Left renal pelvis (tissue), 4 donors: ENCODE measurements at places on chromosomes 16 and 17. TPM values are rescaled to one million over a fixed set of nuclear protein-coding genes. Genes with fewer than 3 reads are reported as not detected.

GRCh38 chr16:30585022-30585399, 486 bp downstream of the ZNF785 start:
- DNase-seq: no peak

DNA sequence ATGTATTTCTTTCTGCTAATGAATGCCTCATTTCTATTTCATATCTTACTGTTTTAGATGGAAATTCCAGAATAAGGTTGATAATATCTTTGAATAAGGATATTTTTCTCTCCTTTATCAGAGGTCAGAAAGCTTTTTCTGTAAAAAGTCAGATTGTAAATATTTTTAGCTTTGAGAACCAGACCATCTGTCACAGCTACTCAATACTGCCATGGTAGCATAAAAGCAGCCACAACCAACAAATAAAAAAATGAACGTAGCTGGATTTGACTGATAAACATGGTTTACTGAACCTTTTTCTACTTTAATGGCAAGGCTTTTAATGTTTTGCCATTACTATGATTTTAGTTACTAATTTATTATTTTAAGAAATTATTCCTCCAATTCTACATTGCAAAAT, 217.4 kb upstream of the COX10 start:
- no peak for DNase-seq

DNA sequence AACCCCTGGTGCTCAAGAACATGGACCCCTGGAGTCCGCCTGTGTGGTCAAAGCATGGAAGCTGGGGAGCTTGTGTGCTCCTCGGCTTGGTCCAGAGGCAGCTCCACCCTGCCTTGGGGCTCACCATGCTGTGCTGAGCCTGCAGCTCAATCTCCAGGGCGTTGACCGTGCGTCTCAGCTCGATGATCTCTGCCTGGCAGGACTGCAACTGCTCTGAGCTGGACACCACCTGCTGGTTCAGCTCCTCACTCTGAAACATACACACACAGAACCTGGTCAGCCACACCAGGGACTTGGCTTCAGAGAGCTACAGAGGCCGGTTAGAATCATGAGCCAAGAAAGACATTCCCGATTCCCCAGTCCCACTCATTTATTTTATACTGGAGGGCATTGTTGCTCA, 2.7 kb downstream of the KRT35 start:
- DNase-seq: no peak

DNA sequence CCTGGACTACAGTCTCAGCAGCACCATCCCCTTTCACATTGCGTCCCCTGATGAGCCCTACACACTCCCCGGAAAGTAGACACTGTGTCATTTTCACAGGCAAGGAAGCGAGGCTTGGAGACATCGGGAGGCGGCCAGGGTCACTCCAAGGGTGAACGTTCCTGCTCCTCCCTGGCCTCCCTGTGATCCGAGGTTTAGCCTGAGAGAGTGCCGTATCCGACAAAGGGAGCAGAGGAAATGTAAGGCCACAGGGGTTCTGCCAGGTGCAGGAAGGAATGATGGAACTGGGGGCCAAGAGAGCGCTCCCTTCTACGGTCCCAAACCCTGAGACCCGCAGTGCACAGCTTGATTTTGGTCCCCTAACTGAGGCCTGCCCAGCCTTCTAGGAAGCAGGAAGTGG, 8.0 kb upstream of the PIK3R6 start:
- DNase-seq: no peak

VMP1 gene
- 110 TPM for polyA plus RNA-seq

PDILT gene
- polyA plus RNA-seq: not detected

DNA sequence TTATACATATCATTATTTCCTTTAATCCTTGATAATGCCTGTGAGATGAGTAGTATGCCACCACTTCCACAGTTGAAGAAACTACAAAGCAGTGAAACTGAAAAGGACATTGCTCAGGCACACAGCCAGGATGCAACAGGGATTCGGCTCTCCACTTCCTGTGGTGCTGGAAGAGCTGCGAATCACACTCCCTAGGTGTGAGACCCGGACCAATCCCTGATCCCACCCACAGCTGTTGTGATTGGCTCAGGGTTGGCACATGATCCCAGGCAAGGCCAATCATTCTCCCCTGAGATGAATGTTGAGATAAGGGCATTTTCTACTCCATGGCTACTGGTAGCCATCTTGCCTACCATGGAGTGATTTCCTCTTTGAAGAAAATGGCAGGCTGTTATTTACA, 218.2 kb downstream of the TMEM114 start:
- DNase-seq: no peak

GRCh38 chr17:27649929-27650328, 18.9 kb downstream of the LGALS9 start:
- no peak for DNase-seq

DNA sequence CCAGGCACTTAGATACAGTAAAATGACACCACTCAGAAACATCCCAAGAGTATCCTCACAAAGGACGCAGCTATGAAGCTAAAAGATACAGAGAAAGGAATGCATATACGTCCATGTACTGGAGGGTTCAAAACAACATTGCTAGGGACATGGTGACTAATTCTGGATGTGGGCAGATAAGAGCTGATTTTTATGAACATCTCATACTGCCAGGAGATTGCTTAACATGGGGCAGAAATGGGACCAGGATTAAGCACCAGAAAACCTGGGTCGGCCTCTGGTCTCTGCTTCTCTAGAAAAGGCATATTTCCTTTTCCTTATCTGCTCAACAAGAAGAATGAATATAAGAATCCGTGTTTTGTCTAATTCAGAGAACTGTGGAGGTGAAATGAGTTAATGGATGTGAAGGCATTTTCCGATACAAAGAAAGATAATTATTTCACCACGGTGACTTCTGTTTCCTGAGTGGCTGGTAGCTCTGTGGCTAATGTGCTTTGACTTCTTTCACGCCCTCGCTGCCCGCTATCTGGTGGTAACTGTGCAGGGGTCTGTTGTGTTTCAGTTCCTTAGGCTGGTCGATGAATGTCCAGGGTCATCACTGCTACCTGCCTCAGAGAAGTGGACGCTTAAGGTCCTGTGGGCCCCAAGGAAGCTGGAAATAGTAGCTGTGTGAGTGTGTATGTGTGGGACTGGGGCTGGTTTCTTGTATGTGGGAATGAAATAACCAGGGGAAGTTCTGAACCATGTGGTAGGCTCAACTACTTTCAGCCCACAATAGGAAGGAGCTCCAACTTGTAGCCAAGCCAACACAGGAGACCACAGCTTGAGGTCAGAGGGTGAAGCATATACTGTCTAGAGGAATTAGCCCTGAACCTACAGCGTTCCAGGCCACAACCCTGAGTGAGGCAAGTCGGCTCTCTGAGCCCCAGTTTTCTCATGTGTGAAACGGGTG, 15.8 kb upstream of the CCL5 start:
- no peak for DNase-seq

- DNase-seq: no peak
Measured at GRCh38 chr17:33501185-33501584, 208.1 kb upstream of the ASIC2 start.

DNA sequence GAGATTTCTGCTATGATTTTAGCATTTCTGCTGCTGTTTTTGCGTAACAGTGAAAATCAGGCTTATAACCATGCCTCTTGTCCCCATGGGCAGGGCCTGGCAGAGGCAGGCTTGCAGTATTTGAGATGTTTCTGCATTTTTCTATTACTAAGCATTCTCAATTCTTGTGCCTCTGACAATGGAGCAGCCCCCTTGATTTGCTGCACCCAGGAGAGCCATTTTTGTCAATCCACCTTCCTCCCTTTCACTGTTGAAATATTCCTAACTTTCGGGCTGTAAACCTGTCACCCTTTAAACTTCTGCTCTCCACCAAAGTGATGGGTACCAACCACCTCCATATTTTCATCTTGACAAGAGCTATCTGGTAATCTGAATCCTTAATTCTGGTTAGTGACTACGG, 178.1 kb downstream of the CNTNAP4 start:
- no peak for DNase-seq

DNA sequence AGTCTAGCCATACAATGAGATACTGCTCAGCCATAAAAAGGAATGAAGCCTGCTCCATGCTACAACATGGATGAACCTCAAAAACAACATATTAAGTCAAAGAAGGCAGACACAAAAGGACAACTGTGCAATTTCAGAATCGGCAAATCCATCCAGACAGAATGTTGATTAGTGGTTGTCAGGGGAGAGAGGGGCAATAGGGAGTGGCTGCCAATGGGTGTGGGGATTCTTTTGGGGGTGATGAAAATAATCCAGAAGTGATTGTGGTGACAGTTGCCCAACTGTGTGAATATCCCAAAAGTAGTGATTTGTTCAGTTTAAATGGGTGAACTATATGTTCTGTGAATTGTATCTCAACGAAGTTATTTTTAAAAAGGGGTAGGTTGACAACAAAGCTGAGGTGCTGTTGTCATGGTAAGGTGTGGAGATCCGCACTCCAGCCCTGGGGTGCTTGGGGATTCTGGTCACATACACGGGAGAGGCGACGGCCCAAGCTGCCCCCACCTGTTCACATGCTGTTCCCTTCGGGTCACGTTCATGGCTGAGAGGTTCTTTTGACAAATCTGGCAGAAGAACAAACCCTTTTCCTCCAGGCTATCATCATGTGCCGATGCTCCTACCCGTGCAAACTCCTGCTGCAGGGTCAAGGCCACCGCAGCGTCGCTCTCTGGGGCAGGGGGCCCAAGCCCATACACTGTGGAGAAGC, 9.6 kb downstream of the SLX4 start:
- no peak for DNase-seq

DNA sequence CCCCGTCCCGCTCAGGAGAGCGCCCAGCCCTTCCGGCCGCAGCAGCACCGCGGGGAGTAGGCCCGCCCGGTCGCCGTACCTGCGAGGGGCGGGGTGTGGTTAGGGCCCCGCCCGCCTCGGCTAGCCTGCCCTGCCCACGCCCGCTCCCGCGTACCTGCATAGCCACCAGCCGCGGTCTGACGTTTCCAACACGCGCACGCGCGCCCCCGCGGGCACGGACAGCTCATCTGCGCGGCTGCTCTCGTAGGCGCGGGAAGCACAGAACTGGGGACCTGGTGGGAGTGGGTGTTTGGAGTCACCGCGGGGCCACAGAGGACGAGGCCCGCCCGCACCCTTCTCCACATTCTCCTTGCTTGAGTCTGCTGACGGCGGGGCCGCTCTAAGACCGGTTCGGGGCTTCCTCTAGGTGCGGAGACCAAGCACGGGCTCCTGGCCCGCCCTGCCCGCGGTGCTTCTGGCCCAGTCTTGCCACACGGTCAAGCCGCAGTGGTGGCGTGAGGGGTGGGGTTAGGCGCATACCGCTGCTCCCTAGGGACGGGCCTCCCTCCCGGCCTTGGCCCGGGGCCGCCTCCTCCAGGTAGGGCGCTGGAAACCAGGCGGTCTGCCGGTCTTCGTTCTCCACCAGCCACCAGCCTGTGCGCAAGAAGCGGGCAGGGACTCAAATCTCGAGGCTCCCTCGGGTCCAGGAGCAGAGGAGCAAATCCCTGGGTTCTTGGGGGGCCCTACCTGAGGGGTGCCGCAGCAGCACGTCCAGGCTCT, 1.8 kb downstream of the NOXO1 start:
- no peak for DNase-seq

DNA sequence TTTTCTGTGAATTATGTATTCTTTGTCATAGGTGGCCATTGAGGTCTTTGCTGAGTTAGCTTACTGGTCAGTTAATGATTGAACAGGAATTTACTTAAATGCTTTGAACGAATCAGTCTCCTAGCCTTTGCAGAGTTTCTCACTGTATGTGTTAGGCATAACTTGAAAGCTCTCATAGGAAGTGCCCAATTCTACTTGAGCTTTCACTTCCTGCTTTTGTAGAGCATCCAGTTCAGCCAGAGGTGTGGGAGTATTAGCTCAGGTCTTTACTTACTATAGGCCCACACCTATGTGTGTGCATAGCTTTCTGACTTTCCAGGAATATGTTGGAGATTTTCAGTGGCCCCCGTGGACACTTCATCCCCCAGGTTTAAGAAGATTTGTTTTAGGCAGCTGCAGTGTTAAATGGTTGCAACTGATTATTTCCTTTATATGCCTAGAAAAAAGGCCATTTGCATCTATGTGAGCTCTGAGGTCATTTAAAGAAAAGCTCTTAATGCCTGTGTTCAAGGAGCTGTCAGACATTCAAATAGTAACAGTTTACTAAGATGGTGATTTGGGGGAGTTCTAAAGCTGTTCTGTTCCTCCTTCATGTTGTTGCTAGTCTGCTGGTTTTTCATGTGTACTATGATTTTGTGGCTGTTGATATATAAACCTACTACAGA, 62.3 kb downstream of the PHKB start:
- DNase-seq: no peak

GRCh38 chr16:89176147-89176690, 4.7 kb downstream of the CDH15 start:
- DNase-seq: no peak

DNA sequence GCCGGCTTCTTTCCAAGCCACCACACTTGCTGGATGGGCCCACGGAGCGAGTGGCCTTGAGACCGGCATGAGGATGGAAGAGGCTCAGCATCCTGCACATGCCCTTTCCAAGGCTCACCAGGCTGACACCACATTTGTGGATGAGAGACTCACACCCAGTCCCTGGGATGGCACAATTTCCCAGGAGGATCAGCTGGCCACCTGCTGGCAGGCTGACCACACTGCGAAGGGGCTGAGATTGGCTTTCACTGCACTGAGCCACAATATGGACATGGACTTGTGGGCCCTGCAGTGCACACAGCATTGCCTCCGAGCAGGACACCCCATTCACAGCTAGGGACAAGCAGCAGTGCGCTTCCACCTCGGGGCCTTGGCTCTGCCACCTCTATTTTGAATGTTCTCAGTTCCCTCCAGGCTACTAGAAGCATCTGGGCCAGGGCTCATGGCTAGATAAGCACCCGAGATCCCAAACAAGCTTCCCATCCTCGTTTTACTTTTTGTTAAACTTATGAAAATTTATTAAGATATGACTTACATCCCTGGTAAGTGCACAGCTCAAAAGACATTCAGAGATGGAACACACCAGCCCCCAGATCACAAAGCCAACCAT, 25.3 kb upstream of the KSR1 start:
- no peak for DNase-seq

GRCh38 chr17:10046786-10047785, 142.0 kb upstream of the RCVRN start:
- DNase-seq: no peak

DNA sequence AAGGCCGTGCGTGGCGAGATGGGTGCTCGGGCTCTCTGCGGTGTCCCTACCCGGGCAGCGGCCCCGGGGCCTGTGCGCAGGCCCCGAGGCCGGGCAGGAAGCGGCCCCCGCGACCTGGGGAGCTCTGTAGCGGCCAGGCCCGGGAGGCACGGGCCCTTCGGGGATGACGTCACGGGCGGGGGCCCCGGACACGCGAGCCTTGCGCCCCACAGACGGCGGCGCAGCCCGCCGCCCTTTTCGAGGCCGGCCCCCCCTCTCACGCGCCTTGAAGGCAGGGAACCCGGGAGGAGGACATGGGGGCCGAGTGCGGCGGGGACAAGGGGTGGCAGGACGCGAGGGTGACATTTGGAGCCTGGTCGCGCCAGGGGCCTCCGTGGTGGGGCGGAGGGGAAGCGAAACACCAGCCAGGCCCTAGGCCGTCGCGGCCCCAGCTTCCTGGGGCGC, 1.1 kb downstream of the RAI1 start:
- DNase-seq: no peak

OR1F1 gene
- not detected for polyA plus RNA-seq

SSTR5 gene
- polyA plus RNA-seq: 0.17 TPM

GRCh38 chr17:72287586-72287985, 166.8 kb downstream of the SOX9 start:
- DNase-seq: no peak

CTRB2 gene
- polyA plus RNA-seq: 0.09 TPM

EPN3 gene
- polyA plus RNA-seq: 7.6 TPM
